Colonic mucosa (tissue), 4 donors: ENCODE measurements at places on chromosomes 1 and 21. TPM values are rescaled to one million over a fixed set of nuclear protein-coding genes. Genes with fewer than 3 reads are reported as not detected.

DENND2C gene
- 1.3 TPM for total RNA-seq

WNT4 gene
- total RNA-seq: 2.7 TPM

LHX8 gene
- total RNA-seq: not detected

BGLAP gene
- total RNA-seq: 1.2 TPM

KRTAP12-2 gene
- total RNA-seq: not detected

ACKR1 gene
- 11.6 TPM for total RNA-seq

GLMN gene
- total RNA-seq: 5.4 TPM

KRTAP19-3 gene
- total RNA-seq: not detected

GBP3 gene
- 38.7 TPM for total RNA-seq

HEYL gene
- 0.91 TPM for total RNA-seq

CC2D1B gene
- total RNA-seq: 25.2 TPM

ATAD3C gene
- total RNA-seq: 0.16 TPM

GPR3 gene
- 0.49 TPM for total RNA-seq

PLA2G2D gene
- total RNA-seq: 0.25 TPM

RORC gene
- 27.7 TPM for total RNA-seq

MSH4 gene
- 0.16 TPM for total RNA-seq
